Stomach (tissue), 19 donors: ENCODE measurements at places on chromosomes 3 and 15. TPM values are rescaled to one million over a fixed set of nuclear protein-coding genes. Genes with fewer than 3 reads are reported as not detected.

- DNase-seq = no peak
These were observed 18.3 kb downstream of the ANKRD63 start for GRCh38 chr15:40264321-40265153.

GRCh38 chr3:105878061-105878460 is 9.2 kb upstream of the CBLB start:
- DNase-seq = no peak

DNA sequence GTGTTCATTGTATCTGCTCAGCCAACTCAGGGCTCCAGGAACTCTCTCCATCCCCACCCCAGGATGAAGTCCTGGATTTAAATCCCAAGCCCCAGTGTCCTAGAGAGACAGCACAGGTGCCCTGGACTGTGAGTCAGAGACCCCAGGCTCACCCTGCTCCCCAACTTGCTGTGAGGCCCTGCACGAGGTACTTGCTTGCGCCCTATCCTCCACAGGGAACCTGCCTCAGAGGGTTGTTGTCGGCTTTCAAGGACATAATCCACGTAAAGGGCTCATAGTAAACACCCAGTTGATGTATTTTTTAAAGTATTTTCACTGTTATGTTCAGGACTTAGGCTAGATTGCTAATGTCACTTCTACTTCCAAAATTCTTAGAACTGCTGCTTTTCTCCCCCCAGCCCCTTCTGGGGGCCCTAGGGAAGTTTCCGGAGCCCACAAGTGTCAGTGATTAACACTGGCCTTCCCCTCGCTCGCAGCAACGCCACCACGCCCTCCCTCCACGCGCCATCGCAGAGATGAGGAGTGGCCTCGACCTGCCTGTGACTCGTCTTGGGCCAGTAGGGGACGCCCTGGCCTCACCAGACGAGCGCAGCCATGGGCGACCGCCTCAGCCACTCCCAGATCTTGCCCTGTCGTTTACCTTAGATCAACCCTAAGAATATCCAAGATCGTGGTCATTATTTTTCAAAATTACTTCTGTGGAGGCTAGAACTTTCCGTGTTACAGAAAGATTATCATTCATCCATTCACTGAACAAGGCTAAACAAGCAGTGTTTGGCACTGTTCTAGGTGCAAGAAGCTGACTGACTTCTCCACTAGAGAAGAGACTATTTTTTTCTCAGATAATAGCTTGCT is 6.0 kb upstream of the SRP14 start:
- DNase-seq = peak; percentile 96

DNA sequence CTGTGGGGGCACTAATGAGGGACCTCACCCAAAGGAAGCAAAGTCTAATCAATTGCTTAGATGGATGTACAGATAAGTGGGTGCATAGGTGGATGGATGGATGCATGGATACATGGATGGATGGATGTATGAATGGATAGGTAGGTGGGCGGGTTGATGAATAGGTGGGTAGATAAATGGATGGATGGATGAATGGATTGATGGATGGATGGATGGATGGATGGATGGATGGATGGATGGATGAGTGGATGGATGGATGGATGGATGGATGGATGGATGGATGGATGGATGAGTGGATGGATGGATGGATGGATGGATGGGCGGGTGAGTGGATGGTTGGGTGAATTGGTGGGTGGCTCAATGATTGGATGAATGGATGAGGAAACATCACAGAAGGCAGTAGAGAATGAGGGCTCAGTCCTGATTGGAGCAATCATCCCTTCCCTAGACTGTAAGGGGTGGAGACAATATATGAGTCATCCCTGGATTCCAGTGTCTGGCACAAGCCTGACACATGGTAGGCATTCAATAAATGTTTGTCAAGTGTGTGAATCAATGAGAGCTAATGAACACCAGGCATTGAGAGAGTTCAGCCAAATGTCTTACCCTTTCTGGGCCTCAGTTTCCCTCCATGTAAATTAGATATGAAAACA is 40.4 kb upstream of the PXYLP1 start:
- no peak for DNase-seq

- DNase-seq = no peak
These were observed 22.7 kb upstream of the DOCK3 start for GRCh38 chr3:50651920-50652529.

DNA sequence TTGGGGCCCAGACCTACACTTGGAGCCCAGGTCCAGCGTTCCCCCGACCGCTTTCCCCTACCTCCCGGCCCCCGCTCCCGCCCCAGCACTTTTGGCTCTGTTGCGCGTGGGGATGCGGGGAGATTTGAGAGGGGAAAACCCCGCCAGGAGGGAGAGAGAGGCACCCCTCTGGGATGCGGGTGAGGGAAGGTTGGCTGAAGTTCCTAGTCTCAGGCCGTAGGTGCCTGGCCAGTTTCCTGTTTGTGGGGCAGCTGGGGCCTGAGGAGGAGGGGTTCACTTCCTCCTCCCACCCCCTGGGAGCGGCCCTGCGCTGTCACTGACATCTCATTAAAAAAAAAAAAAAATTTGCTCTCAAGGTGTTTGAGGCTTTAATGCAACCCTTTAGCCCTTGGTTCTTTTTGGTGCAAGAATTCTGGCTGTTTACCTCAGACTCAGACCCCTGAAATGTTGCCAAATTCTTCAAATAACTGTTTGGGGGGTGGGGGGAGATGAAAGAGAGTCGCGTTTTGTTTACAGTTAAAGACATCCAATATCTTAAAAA is 2.6 kb downstream of the FAM43A start:
- DNase-seq = peak; percentile 69

DNA sequence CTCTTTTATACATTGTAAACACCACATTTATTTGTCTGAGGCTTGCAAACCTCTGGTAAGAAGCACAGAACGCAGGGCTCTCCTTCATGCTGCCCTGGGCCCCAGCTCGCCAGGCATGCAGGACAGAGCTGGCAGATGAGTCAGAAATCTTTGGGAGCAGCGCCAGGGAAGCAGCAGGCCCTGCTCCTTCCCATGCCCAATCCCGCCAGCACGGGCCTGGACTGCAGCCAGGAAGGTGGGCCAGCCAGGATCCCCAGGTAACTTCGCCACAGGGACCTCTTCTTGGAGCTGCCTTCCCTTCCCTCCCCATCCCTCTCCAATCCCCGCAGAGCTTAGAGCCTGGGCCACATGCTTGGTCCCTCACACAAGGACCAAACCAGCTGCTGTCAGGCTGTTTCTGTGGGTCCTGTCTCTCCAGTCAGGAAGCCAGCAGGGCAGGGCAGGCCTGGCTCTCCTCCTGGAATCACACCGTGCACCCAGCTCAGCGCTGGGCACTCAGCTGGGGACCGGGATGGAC is 8.8 kb downstream of the STOML1 start:
- DNase-seq = no peak

DNA sequence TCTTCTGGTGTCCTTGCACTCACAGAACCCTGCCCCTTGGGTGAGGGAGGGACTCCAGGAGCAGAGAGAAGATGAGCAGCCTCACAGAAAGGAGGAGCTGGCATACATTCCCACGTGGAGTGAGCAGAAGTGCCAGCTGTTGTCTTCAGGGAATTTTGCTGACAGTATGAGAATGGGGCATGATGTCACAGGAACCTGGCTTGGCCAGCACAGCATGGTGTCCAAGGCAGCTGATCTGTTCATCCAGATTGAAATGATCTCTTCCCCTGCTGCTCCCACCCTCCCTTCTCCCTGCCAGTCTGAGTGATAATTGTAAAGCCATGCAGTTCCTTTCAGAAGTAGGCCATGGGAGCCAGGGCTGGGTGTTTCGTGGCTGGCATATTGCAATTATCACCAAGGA is 53.3 kb downstream of the GJD2 start:
- no peak for DNase-seq

The AHSG gene
- not detected for total RNA-seq

The TGM5 gene
- total RNA-seq = not detected

The TMEM212 gene
- total RNA-seq = not detected

The PSTPIP1 gene
- total RNA-seq = 29.2 TPM

The GOLGA8J gene
- not detected for total RNA-seq

The SSUH2 gene
- total RNA-seq = 1.4 TPM
